H7 (cell line): ENCODE measurements at places on chromosomes 2 and 18.
A peak's percentile ranks its signal among the peaks of the same experiment; 100 is the strongest.

GRCh38 chr18:79366177-79367094 lies 29.3 kb upstream of the NFATC1 start:
- DNase-seq, result peak; percentile 22

DNA sequence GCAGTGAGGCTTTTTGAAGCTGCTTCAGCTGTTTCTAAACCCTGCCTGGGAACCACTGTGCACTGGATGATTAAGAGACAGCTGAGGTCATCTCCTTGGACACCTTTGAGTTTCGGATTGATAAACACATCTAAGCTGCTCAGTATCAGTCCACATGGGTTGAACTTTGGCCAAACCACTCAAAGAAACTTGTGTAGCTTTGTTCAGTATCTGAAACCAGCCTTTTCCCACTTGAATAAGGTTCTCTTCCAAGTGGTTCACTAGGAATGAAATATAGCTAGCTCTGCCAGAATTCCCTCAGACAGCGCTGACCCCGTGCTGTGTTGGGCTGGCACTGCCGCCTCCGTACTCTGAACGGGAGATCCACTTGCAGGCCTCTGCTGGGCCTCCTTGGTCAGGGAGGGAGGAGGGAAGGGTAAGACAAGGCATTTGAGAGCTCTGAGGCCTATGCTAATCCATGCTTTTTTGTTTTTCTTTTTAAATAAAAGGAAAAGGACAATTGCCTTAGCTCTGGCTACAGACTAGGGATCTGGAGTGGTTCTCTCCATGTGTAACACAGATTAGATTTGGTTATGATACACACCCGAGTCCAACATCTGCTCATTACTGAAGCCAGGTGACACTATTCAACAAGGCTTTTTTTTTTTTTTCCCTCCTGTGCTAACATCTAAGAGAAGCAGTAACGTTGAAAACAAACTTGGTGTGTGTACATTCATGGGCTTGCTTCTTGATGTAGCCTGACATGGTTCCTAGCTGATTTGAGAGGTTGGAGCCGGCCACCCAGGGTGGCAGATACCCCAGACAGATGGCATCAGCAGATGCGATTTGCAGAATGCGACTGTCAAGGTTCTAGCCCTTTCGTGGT lies 67.7 kb downstream of the NCK2 start:
- no peak for DNase-seq

GRCh38 chr2:241866790-241867645 lies 2.5 kb upstream of the RTP5 start:
- DNase-seq, result no peak

GRCh38 chr2:63056107-63057050 lies 5.7 kb downstream of the OTX1 start:
- peak; percentile 85 for DNase-seq

GRCh38 chr2:42082016-42082415 lies 34.2 kb downstream of the PKDCC start:
- no peak for DNase-seq

DNA sequence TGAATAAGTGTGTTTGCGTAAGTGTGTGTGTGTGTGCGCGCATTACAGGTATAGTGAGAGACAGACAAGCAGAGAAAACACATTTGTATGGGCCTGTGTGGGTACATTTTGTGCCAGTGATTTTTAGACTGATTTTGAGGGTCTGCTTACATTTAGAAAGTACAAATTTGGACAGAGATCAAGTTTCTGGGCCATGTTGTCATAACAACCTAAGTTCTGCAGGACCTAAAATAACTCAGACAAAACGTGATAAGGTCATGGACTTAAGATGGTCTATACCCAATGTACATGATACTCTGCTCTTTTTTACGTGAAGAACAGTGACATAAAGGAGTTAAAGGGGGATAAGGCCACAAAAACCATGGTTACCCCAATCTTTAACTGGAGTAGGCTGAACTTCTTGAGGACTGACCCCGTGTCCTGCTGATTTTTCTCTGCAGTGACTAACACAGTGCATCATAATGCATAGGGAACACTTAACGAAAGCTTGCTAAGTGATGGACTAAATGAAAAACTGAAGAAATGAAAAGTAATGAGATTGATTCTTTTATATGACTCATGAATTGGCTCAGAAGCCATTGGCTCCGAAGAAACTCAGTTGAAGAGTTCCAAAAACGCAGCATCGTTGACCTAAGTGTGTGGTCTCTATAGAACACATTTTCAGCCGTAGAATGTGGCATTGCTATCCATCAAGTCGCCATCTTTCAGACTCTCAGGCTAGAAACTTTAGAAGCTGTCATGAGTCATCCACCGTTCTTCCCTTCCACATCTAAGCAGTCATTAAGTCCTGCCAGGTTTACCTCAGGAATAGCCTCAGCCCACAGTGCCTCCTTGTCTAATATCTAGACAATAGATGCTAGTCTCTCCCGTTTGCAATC lies 61.6 kb upstream of the NCOA1 start:
- no peak for DNase-seq

DNA sequence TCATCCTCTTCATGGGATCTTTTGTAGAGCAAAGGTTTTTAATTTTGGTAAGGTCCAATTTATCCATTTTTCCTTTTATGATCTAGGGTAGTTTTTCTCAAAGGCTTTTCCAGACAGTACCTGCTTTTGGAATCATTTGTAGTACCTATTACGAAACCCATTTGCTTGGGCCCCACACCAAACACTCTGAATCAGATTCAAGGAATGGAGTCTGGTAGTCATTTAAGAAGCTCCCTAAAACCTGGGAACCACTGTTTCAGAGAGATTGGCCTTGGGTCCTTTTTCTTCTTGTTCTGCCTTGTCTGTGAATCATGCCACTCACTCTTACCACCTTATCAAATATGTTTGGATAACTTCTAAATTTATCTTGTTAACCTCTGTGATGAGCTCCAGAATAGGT lies 40.3 kb downstream of the OSBPL6 start:
- no peak for DNase-seq

DNA sequence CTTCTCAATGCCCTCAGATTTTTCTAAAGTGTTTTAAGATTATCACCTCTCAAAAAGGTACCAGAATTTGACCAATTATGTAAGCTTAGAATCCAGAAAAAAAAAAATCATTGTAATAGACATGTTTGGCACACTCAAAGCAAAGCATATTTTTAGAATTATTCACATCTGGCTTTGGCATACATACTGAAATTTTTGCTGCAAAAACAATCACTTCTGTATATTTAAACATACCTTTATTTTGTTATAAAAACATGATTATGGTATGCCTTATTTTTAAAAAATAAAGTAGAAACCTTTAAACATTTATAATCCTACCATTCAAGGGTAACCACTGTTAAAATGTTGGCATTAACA lies 143.3 kb downstream of the ESCO1 start:
- DNase-seq, result no peak

DNA sequence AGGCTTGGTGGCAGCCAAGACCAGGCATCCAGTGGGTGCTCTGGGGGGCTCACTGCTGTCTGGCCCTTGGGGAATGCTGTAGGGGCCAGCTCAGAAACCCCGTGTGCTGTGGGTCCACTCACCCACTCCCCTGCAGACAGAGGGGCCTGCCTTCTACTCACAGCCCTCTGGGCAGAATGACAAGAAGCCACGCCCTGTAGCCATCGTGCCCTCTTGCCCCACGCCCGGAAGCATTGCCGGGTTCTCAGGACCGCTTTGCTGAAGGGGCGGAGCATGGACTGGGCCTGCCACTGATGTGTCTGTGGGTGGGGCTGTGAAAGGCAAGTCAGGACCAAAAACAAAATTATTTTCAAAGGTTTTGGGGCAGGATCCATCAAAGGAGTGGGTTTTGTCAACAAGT lies 27.8 kb downstream of the GLI2 start:
- DNase-seq, result no peak

DNA sequence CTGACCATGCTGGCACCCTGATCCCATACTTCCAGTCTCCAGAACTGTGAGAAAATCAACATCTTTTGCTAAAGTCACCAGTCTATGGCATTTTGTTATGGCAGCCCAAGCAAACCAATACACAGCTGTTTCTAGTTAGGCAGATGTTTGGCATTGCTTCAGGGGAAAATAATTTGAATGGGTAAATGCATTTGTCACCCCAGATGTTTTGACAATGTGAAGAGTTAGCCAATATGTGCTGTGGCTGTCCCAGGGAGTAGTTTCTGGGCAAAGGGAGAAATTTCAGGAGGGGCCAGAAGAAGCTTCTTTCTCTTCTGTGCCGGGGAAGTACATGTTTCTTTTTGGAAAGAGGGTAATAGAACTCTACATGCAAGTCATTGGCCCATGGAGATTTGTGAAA lies 619.0 kb downstream of the SLC4A3 start:
- DNase-seq, result no peak

DNA sequence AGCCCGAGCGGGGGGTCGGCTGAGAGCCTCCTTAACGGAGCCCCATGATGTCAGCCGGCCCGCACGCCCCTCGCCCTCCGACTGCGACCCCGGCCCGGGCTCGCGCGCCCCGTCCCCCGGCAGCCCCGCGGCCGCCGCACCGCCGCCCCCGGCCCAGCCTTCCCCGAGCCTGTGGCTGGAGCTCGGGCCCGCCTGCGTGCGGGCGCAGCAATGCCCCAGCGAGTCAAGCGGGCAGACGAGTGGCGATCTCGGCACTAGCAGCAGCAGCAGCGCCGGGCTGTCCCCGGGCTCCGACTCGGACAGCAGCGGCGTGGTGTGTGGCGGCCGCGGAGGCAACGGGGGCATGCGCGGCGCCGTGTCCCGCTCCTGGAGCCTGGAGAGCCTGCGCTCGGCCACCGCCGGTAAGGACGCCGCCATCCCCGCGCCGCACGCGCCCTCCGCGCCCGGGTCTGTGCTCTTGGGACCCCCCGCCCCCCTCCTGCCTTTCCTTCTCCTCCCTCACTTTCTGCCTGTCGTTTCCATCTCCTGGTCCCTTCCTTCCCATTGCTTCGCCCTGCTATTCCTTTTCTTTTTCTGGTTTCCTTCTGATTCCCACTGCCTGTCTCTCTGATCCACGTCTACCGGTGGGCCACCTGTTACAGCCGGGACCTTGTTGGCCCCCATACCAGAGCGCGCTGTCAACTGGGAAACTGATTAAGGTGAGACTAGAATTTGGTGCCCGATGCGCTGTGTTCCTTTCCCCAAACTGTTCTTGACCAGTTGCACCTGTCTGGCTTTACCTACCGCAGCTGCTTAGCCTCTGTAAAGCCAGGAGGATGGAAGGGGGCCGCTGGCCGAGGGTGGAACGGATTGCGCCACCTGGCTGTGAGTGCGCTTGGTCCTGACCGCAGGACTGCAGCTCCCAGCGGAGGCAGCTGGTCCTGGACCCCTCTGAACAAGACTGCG lies 127.4 kb downstream of the ARHGEF4 start:
- DNase-seq, result peak; percentile 92
